ENCODE measurements at places on chromosomes 4 and X.

- no peak for DNase-seq
Observed at GRCh38 chr4:15557786-15558550, 88.3 kb downstream of the CC2D2A start.

GRCh38 chrX:12378253-12378652 is 240.0 kb downstream of the FRMPD4 start:
- no peak for DNase-seq

DNA sequence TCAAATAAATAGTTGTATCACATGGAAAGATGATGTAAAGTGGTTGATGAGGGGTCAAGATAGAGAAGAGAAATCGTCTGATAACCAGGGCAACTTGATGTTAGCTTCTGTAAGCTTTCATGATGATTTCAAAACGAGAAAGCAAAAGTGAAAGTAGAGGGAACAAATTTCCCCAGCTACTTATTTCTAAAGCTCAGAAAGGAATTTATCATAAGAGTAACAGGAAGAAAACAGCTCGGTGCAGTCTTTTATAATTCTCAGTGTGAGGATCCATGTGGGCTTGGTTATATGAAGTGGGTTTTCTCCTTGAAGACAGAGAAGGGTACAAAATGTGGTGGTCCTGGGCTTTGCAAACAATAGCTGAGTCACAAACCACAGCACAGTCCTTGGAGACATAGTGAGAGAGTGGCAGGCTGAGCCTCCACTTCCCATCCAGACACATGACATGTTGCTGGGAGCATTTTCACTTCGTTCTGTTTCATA is 32.1 kb upstream of the GLRA2 start:
- no peak for DNase-seq

GRCh38 chr4:75057369-75057768 is 124.5 kb downstream of the PARM1 start:
- no peak for DNase-seq

DNA sequence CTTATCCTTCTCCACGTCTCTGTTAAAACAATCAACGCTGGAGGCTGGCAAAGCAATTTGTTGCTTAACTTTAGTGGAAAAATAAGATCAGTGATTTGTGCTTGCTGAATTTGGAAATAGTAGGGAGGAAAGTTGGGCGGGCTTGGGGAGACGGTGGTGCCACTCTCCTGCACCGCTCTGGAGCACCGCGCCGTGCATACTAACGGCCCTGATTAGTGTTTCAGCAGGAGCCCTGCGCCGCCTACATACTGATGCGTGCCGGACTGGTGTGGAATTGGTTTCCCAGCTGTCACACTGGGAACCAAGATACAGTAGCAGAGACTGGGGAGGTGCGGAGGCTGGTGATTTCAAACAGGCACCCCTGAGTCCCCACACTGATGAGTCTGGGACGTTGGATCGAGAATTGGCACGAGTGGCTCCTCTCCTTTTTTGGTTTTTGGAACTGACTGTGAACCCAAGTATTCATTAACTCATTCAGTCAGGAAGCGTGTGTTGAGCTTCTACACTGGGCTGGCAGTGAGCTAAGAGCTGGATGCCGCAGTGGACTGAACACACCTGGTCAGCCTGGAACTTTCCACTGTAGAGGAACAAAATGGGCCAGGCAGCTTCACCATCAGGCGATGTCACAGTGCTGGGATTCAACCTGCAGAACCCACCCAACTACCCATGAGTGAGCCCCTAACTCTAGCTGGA is 29.0 kb upstream of the PSAPL1 start:
- no peak for DNase-seq

- DNase-seq: no peak
Observed at GRCh38 chr4:13541176-13541604, 3.1 kb downstream of the NKX3-2 start.

DNA sequence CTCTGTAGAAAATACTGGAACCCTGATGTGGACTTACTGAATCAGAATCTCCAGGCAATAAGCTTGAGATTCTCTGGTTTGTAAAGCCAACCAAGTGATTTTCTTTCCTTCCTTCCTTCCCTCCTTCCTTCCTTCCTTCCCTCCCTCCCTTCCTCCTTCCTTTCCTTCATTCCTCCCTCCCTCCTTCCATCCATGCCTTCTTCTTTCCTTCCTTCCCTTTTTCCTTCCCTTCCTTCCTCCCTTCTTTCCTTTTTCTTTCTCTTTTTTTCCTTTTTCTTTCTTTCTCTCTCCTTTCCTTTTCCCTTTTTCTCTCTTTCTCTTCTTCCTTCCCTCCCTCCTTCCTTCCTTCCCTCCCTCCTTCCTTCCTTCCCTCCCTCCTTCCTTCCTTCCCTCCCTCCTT is 450.8 kb downstream of the GRXCR1 start:
- DNase-seq: no peak

GRCh38 chr4:86403575-86403974 is 43.7 kb upstream of the MAPK10 start:
- no peak for DNase-seq

- DNase-seq: no peak
Observed at GRCh38 chrX:5829469-5829868, 399.2 kb downstream of the NLGN4X start.

DNA sequence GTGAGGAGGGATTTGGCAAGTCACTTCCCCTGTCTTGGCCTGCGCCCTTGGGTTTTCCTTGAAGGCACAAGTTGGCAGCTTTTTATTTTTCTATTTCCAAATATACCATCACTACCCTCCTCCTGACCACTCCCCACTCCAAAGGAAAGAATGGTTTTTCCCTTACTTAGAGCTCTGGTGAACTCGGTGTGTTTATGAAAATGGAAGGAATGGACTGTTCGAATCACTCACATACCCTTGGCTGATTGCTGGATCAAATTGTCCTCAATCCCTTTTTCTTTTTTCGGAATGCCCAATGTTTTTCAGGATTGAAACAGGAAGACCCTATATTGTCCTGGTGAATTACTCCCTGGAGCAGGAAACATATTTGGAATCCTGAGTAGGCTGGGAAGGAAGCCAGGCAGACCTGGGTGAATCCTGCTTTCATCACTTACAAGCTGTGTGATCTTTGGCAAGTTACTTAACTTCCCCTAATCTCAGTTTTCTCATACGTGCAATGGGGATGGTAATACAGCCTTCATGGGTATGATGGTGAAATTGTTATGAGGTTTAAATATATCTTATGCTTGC is 70.7 kb downstream of the RTL5 start:
- no peak for DNase-seq

DNA sequence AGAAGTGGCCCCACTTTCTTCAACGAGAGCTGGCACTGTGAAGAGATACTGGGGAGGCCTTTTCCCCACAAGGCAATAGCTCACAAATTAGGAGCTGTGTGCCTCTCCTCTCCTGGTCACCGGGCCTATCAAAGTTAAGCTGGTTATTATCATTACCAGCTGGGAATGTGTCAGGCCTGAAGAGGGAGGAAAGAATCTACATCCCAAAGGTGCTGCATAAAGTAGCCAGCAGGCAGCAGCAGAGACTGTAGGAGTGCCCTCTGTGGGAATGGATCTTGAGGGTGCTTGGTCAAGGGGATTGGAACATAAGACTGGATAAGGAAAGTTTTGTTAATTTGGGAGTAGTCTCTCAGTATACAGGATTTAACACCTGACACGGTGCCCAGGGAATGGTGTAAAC is 9.1 kb upstream of the TMPRSS11D start:
- no peak for DNase-seq

GRCh38 chrX:46912098-46912602 is at the start of gene JADE3:
Gene JADE3 (plus strand): TSS chrX:46912421. CDS start chrX:46984895, 72,474 bp downstream.
- peak; percentile 9 for DNase-seq

GRCh38 chrX:21174439-21174838 is 199.8 kb upstream of the CNKSR2 start:
- no peak for DNase-seq

DNA sequence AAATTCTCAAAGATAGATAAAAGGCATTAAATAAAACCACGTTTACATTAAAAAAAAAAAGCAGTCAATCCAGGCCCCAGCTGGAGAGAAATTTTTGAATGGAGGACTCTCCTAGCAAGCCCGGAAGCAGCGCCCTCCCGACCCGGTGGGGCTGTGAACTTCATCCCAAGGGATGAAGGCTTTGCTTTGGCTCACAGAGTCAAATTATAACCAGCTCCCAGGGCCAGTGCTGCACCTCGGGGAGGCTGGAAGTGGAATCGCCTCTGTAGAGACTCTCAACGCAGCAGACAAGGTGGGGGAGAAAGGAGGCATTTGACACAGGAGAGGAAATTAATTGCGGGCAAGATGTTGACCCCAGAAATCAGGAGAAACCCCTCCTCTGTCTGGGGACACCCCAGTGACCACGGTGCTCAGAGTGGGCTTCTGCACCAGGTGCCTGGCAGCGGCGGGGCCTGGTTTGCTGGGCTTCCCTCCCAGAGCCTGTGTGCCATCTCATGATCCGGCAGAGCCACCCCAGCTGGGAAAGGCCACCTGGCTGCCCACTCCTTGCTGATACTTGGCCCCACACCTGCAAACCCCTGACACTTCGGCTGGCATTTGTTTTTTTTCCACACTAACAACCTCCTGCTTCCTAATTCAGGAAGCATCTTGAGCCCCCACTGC is 71.7 kb downstream of the ABLIM2 start:
- no peak for DNase-seq

DNA sequence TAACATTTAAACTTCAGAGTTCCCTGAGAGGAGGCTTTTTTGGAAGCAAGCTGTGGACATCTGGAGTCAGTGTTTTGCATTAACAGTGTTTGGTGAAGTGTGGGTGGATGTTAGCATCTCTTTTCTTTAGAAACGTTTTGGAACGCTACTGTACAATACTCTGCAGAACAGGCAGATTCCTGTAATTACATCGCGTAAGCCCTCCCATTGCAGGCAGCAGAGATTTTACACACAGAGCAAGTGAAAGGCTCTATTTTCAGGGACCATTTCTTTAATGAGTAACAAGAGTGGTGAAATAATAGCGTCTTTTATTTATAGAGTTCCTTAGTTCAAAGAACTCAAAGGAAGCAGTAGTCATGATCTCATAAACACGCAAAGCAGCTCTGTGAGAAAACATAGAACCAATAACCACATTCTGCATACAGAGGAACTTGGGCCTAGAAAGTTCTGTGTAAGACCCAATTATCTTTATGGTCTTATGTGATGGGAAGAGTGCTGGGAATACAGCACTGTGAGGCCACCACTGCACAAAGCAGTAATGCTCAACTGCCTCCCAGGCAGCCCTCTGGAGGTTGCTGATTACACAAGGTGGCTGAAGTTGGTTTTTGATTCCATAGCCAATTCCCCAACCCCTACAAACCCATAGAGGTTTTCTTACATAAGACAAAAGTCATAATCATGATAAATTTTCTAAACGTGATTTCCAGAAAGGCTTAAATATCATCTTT is 298.7 kb upstream of the EPHA5 start:
- DNase-seq: peak; percentile 3

DNA sequence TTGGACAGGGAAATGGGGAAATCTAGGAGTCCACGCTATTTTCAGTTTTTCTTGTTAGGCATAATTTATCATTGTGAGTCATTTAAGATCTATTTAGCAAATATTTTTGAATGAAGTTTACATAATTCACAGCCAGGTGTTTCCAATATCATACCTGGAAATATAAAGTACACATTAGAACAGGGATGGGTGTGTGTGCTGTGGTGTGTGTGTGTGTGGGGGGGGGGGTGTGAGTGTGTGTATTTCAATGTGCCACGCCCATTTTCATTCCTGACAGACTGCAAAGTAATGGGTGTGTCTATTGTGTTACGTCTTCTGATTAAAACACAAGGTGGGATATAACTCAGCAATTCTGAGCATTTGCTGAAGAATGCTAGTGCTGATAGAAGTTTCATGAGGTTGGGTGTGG is 33.2 kb downstream of the ARHGAP10 start:
- no peak for DNase-seq

DNA sequence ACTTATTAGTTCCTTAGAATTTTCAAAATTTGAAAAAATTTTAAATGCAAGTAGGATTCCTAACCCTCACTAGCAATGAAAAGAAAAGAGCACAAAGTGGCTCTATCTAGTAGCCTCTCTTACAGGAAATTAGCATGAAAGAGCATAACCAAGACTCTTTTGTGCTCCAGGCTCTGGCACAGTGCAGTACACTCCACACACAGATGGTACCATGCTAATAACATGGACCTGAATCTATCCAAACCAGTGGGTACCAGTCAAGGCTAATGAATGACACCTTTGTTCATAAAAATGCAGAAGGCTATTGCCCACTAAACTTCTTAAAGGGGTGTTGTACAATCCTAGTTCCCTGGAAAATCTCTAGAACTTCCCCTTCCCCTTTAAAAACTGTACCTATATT is 119.0 kb downstream of the MANBA start:
- no peak for DNase-seq

Measured in occipital lobe (tissue), 3 donors.